Activated CD4-positive, CD25-positive, alpha-beta regulatory T cell treated with anti-CD3 and anti-CD28 coated beads, Interleukin-2, amount 50 U/mL, for 24 hours (primary cell): ENCODE measurements at places on chromosomes 13 and 19.
A peak's percentile ranks its signal among the peaks of the same experiment; 100 is the strongest.

DNA sequence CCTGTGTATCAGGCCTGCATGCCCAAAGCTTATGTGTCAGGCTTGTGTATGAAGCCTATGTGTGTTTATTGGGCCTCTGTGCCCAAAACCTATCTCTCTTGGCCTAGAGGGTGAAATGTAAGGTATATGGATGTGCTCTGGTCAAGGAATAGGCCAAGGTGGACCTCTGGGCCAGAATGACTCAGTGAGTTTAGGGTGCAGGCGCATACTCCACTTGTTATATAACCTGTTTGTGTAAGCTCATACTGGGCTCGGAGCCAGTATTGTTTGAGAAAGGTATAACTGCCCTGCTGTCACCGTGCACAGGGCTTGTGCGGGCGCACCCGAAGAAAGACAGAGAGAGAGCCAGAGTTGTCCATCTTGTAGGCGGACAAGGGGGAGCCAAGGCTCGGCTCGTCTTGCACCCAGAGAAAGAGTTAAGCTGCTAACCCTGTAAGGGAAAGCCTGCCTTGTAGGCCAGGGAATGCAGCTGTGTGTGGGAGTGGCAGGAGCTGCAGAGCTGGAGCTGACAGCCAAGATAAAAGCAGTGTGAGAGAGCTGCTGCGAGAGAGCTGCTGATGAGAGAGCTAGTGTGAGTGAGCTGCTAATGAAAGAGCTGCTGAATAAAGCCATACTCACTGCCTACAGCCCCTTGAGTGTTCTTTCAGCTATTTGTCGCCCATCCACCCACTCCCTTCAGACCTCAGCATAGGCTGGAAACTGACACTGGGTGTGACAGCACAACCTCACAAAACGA, 43.4 kb upstream of the N4BP2L1 start:
- ATAC-seq, result no peak

- ATAC-seq, result no peak
Measured at GRCh38 chr19:13841086-13841961, 35.6 kb upstream of the NANOS3 start.

GRCh38 chr13:99991013-99991827, 9.6 kb downstream of the ZIC2 start:
- no peak for ATAC-seq

DNA sequence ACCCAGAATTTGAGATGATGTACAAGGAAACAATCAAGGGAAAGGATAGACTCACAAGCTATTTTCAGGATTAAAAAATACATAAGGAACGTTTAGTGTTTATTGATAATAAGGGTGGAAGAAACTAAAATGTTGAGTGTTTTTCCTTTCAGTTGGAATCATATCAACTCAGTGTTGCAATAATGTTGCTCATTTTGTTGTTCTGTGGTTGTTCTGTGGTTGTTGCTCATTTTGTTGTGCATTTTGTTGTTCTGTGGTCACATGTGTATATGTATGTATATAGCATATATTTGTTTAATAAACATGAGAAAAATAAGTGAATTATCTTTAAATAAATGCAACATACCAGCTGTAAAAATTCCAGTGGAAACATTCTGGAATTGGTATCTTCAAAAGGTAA, 262.4 kb upstream of the SPRY2 start:
- no peak for ATAC-seq

GRCh38 chr19:12815088-12815487, 8.7 kb downstream of the RNASEH2A start:
- no peak for ATAC-seq

- no peak for ATAC-seq
Measured at GRCh38 chr19:45553464-45553863, 31.1 kb downstream of the OPA3 start.

DNA sequence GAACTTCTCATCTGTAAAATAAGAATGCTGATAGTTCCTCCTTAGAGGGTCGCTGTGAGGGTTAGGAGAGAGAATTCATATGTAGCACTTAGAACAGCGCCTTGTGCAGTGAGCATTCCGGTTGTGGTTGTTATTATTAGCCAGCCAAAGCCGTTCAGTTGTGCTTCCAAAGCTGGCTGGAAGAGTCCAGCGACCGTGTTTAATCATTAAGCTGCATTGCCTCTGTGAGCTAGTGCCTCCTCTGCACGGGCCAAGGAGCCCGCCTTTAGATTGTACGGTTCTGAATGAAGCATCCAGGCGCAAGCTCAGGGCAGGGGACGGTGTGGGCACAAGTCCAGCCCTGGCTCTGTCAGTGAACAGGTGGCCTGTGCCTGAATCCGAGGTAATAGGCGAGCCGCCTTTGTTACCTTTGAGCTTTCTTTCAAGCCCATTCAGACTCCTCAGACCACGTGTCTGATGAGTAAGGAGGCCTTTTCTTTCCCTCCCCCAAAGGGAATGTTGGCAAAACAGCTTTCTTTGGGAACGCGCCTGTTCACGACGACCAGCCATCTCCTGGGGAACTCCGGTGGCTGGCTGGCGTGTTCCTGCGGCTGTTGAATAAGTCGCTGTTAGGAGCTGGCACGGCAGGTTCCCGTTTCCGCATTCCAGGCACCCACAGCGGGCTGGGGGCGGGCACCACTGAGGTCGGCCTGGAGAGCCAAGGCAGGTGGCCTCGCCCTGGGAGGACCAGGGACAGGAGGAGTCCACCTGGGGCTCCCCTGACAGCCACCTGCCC, 25.1 kb downstream of the SIPA1L3 start:
- ATAC-seq, result no peak

GRCh38 chr19:2315818-2316353, 7.9 kb upstream of the LINGO3 start:
- no peak for ATAC-seq

GRCh38 chr19:53649746-53650593, 18.2 kb downstream of the DPRX start:
- no peak for ATAC-seq

- no peak for ATAC-seq
Measured at GRCh38 chr19:48606463-48607358, at the start of gene SPACA4. Gene SPACA4, plus strand, starts transcription at chr19:48606742. Its CDS starts 237 bp downstream, at chr19:48606979.

- ATAC-seq, result no peak
Measured at GRCh38 chr19:13016245-13016627, 21.0 kb downstream of the NFIX start.

GRCh38 chr19:31107096-31107495, 242.1 kb downstream of the TSHZ3 start:
- ATAC-seq, result no peak

DNA sequence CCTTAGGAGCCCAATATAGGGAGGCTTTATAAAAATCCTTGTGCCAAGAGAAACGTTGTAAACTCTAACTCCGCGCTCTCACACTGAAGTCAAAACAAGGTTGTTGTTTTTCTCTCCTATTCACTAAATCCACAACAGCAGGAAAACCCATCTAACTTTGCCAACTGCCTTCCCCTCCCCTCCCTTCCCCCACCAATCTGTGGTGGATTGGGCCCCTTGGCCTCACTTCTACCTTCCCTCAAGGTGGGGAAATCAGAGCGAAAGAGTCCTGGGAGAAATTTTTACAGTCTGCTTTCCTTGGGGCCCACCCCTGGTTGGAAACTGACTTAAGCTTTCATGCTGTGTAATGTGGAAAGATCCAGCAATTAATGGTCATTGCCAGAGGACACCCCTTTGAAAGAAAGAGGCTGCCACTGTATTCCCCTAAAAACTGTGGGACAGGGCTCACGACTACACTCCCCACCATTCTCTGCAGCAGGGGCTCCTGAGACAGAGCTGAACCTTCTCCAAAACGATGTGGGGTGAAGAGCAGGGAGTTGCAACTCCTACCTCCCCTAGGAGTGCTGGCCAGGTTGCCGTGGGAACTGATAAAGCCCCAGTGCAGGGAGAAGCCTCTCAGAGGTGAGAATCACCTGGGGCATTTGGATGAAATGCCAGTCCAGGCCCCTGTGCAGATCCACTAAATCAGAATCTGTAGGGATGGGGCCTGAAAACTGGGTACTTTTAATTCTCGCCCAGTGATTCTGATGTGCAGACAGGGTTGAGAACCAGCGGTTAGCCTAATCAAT, 1.1 kb downstream of the DHRS12 start:
- ATAC-seq, result no peak

- ATAC-seq, result no peak
Measured at GRCh38 chr13:79749566-79749965, 268.6 kb downstream of the NDFIP2 start.

DNA sequence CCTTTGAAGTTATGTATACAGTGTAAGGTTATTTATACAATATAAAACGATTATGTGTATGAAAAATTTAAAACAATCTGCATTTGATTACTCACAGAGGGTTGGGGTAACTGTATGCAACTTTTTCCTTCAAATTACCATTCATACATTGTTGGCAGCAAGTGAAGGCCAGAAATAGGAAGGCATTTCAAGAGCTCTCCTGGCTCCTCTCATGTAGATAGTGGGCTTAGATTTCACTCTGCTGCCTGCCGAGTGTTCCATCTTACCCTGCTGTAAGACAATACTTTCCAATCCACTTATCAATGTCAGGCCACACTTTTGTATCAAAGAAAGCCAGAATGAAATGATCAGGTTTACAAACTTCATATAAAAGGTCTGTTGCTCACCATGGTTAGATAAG, 245.2 kb downstream of the DNAJC15 start:
- no peak for ATAC-seq

- no peak for ATAC-seq
Measured at GRCh38 chr13:24905242-24905641, 141.3 kb downstream of the RNF17 start.

GRCh38 chr13:106738186-106738678, 170.3 kb upstream of the ARGLU1 start:
- ATAC-seq, result no peak

- ATAC-seq, result peak; percentile 1
Measured at GRCh38 chr19:48363500-48363809, 285 bp downstream of the TMEM143 start.

- no peak for ATAC-seq
Measured at GRCh38 chr19:731000-731399, 19.9 kb upstream of the MISP start.

DNA sequence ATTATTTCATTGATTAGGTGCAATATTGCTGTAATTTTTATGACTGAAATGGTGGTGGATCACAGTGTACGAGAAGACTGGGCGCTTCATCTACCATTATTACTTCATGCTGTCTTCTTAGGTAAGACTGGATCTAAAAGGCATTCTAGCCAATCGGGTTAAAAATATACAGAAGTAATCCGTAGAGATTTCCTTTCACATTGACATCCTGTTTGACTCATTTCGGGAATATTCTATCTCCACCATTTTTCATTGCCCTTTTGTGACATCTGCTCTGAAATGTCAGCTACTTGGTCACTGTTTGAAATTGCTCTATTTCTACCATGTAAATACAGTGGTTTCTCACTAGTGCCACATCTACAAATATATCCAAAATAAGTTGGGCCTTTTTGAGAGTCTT, 90.2 kb downstream of the ZAR1L start:
- no peak for ATAC-seq

DNA sequence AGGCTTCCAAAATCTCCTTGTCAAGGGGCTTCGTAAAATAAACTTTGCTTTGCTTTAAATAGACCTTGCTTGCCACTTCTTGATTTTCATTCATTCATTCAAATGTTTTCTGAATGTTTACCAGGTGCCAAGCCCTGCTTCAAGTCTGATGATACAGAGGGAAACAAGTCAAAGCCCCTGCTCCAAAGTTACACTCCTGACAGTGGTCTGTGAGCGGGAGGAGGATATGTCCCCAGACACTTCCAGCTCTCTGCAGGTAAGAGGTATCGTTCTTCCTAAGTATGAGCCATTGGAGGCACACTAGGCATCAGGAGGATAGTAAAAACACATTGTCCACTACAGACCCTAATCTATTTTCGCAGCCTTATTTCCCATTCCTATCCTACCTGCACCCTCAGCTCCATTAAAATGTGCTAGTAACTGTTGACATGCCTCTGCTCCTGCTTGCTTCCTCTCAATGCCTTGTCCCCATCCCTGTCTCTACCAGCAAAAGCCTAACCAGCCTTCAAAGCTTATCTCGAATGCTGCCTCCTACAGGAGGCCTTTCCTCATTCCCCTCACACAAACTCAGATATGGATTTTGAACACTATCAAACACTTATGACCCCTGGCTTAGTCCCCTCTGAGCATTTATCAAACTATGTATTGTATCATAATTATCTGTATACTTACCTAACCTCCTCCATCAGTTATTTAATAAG, 6.2 kb upstream of the WBP4 start:
- ATAC-seq, result no peak

- no peak for ATAC-seq
Measured at GRCh38 chr13:70616847-70617246, 508.6 kb upstream of the KLHL1 start.

- no peak for ATAC-seq
Measured at GRCh38 chr19:35055715-35056179, 14.2 kb downstream of the HPN start.

GRCh38 chr19:8109455-8109854, 39.9 kb downstream of the FBN3 start:
- no peak for ATAC-seq

DNA sequence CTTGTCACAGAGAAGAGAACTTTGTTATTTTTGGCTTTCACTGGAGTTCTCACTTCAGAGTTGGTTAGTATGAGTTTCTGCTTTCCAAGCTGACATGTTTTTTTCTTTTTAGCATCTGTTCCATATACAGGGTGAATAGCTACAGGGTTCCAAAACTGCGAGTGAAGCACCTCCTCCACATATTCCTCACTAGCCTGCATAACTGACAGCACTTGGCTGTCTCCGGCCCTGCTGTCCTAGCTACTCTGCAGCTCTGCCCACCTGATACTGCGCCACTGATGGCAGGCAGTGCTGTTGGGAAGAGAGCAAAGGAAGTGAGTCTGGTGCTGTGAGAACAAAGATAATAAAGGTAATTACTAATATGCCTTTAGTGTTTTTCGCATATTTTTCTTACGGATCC, 6.8 kb downstream of the ATP8A2 start:
- no peak for ATAC-seq

GRCh38 chr13:114213980-114214379, 20.7 kb upstream of the CDC16 start:
- no peak for ATAC-seq

DNA sequence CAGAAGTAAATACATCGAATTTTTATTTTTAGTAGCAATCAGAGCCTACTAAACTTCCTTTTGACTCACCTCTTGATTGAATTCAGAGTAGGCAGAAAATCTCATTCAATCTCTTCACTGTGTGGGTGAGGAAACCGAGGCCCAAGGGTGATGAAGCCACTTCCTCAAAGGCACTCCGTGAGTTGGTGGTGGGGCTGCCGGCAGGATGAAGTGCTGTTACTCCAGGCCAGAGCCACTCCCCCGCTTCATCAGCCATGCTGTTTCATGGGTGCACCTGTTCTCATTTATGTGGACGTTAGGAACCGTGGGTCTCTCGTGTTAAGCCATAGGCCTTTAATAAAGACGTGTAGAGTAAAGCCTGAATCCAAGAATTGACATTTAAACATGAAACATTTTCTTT, 13.2 kb downstream of the ING1 start:
- peak; percentile 95 for ATAC-seq

GRCh38 chr19:46872967-46873366, 12.2 kb downstream of the ARHGAP35 start:
- no peak for ATAC-seq
